HL-60 (cell line): ENCODE measurements at places on chromosomes 7 and 10.

DNA sequence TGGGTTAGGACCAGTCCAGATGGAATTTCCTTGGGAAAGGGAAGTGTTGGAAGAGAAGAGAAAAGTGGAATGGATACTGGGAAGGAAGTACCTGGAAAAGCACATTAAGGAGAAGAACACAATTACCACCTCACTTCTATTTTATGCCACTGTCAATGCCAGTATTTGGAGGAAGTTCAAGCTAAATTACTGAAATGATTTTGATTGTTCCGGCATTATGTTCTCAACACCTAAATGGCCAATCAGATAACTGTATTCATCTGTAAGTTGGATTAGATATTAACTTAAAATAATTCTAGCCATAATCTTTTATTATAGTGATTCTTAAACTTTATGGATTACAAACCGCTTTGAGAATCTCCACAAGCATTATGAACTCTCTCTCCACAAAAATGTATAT is 7.3 kb downstream of the NPVF start:
- DNase-seq: no peak

DNA sequence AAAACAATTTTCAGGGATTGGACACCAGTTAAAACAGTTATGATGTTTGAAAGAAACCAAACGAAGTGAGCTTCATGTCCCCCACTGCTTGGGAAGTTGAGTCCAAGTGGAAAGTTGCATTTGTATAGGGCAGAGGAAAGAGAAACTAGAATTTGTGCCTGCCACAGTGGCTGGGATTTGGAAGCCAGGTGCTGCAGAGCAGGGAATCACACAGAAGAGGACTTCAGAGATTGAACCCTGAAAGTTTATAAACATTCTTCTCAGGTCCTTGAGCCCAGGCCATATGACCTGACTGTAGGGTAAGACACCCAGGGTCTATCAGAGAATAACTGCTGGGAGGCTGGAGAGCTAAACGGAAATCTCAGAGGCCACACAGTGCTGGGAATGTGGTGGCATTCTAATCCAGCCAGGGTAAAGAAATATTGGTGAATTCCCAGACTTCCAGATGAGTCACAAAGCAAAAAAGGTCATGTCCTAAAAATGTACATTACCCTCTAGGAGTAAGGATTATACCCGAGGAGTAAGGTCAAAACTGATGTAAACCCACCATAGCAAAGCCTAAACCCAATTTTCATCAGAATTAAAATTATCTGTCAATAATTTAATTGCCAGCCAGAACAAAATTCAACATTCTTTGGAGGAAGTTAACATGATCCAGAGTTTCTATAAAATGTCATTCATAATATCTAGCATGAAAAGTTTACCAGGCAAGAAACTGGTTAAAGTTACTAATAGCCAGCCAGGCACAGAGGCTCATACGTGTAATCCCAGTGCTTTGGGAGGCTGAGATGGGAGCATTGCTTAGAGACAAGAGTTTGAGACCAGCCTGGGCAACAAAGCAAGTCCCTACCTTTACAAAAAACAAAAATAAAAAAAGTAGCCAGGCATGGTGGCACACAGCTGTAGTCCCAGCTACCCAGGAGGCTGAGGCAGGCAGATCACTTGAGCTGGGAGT is 31.2 kb downstream of the TOMM7 start:
- no peak for DNase-seq

GRCh38 chr10:17497446-17498030 is 43.1 kb upstream of the ST8SIA6 start:
- no peak for DNase-seq

DNA sequence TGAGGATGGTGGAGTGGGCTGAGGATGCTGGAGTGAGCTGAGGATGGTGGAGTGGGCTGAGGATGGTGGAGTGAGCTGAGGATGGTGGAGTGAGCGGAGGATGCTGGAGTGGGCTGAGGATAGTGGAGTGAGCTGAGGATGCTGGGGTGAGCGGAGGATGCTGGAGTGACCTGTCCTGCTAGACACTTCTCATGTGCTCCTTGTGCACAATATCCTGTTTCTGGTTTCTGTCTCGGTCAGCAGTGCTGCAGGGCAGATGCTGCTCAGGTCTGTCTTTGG is 29.2 kb downstream of the ANXA8 start:
- no peak for DNase-seq

DNA sequence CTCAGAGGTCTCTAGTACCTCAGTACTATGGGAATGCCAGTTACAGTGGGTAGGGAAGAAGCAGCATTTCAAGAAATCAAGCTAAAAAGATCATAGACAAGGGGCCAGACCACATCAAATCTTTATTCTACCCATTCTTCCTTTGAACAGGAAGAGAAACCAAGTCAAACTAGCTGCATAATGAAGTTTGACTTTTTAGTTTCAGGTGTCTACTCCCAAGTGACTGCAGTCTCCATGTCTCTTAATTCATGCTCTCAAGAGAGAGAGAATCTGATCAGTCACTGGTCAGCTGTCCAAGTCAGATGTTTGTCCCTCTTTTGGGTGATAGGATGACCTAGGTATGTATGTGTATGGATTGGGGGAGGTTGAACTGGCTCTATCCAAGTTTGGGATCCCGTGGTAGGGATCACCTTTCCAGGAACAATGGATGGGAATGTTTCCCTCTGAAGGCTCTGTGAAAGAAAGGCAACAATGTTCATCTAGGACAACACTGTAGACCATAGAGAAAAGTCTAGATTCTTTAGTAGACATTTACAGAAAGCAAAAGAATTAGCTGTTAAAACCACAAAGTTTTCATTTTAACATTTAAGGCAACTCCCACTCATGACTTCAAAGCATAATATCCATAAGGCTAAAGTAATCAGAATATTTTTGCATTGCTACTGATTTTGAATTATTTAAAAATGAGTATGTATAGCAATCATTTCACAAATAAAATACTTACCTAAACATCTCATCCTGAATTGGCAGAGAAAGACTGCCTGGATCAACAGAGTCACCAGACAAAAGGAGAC is 30.1 kb upstream of the PRTFDC1 start:
- DNase-seq: no peak

DNA sequence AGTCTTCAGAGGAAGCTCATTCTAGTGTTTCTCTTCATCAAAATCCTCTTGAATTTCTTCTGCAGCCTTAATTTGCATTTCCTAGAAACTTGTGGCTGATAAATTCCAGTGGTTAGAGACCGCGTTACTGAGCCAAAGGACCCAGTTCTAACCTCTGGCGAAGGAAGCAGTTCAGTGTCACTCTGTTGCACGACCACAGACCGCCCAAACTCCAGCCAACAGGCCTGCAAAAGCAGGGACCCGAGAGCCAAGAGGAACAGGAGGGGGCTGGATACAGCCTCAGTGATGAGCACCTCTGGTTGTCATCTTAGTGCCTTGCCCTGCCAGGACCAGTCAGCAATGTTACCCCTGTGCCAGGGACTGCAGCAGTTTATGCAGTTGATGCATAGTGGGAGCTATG is 70.0 kb downstream of the AFAP1L2 start:
- no peak for DNase-seq

DNA sequence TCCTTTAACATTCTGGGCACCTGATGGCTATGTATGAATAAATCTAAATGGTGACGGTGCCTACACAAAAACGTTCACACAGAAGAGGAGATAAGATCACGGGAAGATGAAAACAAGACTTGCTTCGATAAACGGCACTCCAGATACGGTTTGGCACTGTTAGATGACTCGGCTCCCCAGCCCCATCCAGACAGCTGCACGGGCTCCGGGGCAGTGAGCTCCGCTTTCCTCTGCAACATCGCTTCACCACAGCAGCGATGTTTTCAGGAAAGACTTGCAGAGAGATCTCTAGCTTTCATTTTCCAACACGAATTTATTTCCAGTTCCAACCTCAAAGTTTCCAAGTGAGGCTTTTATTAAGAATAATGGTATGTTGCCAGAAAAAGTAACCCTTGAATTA is 132.1 kb downstream of the KLF6 start:
- DNase-seq: no peak

DNA sequence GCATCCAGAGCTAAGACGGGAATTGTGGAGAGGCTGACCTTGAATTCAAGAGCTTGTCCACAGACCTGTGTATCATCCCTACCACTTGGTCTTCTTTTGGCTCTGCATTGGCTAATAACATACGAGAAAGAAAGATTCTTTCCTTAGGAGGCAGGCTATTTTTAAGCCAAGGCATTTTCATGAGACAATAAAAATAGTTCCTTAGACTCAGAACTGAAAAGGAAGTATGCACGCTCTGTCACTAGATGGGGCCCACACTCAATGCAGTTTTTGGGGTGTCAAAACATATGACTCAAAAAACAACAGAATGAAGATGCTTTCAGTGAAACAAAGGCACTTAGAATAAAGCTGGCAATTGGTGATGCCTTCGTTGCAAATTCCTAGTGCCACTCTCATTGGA is 265.9 kb upstream of the DGKB start:
- no peak for DNase-seq

- peak; percentile 26 for DNase-seq
These were observed 9.7 kb downstream of the CREM start for GRCh38 chr10:35136263-35136815.

DNA sequence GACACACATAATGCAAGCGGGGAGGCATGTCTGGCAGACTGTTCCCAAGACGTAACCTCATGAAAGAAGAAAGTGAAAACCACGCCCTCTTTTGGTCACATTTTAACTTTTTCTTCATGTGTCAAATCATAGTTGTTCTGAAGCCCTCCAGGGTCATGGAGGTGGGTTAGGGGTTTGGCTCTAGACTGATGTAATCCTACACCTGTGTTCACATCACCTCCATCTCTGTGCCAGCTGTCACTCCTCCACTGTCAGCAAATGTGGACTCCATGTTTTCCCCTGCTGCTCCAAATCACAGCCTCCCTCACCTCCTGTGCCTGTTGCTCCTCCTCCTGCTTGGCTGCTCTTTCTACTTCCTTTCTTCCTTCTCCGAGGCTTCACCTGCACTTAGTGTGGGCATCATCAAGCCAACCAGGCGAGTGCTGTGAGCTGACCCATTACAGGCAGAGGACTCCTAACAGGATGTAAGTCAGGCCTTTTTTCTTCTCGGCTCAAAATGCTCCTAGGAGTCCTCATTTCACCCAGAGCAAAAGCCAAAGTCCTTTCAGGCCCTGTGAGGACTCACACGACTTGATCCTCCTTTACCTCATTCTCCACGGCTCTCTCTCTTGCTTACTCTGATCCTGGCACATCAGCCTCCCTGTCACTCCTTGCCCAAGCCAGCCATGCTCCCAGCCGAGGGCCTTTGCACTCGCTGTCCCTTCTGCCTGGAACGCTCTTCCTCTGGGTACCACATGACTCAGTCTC is 66.4 kb upstream of the IFRD1 start:
- no peak for DNase-seq
